ENCODE measurements at places on chromosomes 5 and 9.
A peak's percentile ranks its signal among the peaks of the same experiment; 100 is the strongest.

- no peak for DNase-seq
Measured at GRCh38 chr5:39566891-39567290, 142.1 kb upstream of the DAB2 start.

DNA sequence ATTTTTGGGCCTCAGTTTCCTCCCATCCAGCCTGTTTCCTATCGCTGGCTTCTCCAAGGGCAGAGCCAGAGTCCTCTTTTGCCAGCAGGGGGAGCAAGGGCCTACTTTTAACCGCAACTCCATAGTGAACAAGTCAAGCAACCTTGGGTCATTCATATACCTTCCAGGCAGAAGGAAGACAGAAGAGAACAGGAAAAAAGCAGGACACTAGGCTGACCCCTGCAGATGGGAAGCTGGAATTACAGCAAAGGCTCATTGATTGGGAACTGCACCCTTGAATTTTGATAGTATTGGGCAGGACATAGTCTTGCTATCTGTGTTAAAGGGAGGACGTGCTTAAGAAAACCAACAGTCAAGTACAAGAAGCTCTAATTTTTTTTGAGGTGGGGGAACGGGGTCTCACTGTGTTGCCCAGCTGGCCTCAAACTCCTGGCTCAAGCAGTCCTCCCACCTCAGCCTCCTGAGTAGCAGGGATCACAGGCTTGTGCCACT, 30.1 kb downstream of the QRFP start:
- peak; percentile 69 for DNase-seq

- no peak for DNase-seq
Measured at GRCh38 chr9:127917603-127918002, 762 bp upstream of the ST6GALNAC4 start.

DNA sequence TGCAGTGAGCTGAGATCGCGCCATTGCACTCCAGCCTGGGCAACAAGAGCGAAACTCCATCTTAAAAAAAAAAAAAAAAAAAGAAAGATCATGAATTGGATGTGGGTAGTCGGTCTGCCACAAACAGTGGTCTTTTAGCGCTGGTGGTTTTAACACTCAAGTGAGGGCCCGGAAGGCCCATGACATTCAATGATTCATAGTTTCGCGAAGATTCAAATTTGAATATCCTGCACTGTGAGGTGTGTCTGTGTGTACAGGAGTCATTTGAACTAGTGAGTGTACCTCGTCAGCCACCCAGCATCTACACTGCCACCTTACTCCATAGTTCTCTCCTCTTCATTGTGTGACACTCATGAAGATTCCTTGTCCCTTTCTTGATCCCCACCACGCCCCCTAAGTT, 41.3 kb downstream of the CFAP77 start:
- DNase-seq = peak; percentile 28

DNA sequence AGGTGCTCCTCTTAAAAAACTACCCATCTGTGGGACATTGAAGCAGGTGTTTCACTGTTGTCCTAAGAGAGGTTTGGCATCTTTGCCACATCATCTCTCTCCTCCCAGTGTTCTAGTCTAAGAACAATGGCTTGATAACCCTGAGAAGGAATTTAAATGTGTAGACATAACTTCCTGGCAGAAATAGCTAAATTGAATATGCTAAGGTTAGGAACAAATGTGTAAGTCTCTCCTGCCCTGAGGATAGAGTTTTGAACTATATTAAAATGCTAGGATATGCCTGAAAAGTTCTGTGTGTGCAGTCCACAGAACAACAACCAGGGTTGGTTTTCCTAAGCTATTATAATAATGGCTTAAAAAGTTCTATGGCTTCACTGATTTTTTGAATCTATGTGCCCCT, 106.6 kb downstream of the LRRC70 start:
- no peak for DNase-seq

GRCh38 chr5:132777209-132778069, at the start of gene SEPTIN8:
Gene SEPTIN8 (minus strand): TSS chr5:132777239. CDS start chr5:132777137, 102 bp downstream.
- peak; percentile 51 for DNase-seq

DNA sequence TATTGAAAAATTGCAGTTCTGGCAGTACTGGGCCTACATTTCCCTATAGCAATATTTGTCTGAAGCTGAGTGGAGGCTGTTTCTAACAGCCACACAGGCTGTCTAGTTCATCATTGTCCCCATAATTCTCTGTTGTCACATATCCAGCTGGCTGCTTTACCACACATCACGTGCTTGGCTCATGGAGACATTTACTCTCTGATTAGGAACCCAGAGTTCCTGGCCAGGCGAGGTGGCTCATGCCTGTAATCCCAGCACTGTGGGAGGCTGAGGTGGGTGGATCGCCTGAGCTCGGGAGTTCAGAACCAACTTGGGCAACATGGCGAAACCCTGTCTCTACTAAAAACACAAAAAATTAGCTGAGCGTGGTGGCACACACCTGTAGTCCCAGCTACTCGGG, 81.4 kb downstream of the PGM5 start:
- no peak for DNase-seq

GRCh38 chr5:1291611-1292080, 3.2 kb downstream of the TERT start:
- no peak for DNase-seq

GRCh38 chr5:60722416-60722815, 22.4 kb upstream of the DEPDC1B start:
- no peak for DNase-seq

DNA sequence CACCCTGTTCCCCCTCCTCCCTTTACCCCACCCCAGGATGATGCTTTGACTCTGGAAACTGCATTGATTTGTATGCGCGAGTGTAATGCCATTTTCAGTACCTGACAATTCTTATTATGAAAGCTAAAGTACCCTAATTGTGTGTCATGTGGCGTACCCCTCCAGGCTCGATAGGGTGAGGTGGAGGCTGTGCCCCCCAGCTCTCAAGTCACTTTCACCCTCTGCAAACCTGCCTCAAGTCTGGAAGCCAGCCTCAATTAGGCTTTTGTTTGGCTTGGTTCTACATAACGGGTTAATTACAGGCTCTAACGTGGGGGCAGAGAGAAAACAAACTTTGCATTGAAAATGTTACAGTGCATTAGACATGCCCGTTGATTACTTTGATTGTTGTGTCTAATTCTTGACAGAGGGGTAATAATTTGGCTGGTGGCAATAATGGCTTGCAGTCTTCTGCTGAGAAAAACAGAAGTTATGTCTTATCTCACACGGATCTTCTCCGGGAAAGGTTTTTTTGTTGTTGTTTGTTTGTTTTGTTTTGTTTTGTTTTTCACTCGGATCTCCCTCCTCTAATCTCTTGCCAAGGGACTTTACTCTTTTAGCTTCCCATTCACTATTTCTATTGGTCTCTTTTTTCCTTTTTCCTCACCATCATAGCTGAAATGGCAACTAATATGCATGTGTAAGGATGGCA, 12.6 kb downstream of the ISL1 start:
- no peak for DNase-seq

- no peak for DNase-seq
Measured at GRCh38 chr5:50575740-50576139, 90.7 kb upstream of the PARP8 start.

GRCh38 chr9:21160178-21160577, 6.3 kb downstream of the IFNA21 start:
- no peak for DNase-seq

- DNase-seq = no peak
Measured at GRCh38 chr5:158591301-158591863, 508.3 kb downstream of the EBF1 start.

DNA sequence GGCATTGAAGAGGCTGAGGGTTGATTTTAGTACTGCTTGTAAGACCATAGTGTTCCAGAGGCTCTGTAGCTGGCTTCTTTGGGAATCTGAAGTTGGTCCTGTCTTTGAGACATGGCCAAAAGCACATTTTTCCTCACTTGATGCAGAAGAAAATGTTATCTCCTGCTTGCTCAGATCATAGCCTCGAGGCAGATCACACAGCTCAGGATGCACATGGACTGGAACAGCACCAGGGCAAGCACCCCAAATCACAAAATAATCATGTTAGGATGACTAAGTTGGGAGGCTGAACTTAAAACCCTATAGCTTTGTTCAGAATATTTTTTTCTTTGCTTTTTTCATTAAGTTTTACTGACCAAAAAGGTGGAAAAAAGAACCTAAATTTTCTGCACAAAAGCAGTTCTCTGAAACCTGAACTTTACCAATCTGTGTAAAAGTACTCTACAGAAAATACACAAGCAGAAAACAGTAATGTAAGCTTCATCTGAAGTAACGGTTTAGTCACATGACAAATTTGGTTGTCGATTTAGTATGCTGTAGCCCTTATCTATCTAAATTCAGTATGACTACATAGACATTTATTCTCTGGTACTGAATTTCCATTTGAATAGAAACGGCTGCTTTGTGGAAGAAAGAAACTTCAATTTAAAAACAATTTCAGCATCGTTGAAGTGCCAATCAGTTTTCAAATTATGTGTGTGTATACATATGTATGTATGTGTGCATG, 3.4 kb downstream of the KLHL9 start:
- no peak for DNase-seq

DNA sequence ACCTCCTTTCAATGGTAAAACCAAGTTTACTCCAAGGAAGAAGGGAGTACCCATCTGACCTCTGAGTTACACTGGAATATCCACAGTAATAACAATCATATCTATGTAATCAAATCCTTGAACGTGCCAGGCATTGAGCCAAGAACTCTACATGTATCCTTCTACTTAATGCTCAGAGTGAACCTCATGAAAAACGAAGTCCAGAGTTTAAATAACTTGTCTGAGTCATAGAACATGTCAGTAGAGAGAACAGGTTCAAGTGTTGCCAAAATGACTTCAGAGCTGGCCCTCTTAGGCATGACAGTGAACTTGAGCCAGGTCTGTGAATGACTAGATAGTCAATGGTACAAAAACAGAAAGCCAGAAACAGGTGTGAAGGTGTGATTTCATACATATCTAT, 164.1 kb upstream of the ZNF618 start:
- no peak for DNase-seq

- no peak for DNase-seq
Measured at GRCh38 chr9:122368642-122369041, 2.2 kb upstream of the PTGS1 start.

DNA sequence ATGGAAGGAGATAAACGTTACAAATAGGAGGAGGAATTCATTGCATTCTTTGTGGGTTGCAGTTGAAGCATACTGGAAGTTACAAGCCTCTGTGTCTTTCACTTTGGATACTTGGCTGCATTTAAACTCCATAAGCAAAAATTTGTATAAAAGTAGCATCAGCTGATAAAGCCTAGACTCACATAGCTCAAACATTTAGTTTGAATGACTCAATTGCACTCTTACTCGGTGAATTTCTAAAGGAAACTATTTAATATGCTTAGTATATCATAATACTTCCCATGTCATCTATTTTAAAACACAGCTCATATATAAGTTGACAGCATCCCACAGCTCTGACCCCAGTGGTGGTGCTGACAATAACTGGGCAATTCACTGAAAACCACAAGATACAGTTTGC, 596.6 kb upstream of the ZNF608 start:
- no peak for DNase-seq

DNA sequence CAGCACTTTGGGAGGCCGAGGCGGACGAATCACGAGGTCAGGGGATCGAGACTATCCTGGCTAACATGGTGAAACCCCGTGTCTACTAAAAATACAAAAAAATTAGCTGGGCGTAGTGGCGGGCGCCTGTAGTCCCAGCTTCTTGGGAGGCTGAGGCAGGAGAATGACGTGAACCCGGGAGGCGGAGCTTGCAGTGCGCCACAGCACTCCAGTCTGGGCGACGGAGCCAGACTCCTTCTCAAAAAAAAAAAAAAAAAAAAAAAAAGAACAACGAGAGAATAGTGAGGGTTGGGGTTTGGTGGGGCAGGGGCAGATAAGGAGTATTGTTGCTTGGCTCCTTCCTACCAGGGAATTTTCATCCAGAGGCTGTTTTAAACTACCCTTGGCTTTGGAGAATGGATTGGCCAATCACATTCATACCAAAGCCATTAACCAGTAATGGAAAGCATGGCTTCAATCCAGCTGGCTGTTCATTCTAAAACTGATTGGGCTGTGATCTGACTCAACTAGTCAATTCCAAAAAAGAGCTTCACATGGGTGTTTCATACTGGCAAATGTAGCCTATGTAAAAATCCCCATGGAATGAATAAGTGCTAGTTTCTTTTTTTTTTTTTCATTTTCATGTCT, 64.4 kb downstream of the PLCXD3 start:
- no peak for DNase-seq

GRCh38 chr9:134778841-134779411, 101.7 kb upstream of the FCN2 start:
- no peak for DNase-seq

DNA sequence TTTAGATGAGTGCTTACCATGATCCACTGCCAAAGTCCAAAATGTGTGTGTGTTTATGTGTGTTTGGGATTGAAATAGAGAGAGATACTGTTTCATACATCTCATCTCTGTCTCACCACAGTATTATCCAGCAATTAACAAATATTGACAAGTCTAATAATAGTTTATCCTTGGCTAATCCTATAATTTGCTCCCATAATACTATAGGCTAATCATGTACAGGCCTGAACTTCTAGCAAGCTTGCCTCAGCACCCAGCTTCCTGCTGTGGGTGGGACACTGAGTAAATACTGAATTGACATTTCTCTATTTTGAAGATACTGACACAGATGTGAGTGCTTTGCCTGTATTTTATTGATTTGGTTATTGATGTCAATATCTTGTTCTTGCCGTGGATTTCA, 35.3 kb upstream of the KCNV2 start:
- DNase-seq = no peak

- no peak for DNase-seq
Measured at GRCh38 chr5:149605354-149605997, 24.2 kb downstream of the ARHGEF37 start.

DNA sequence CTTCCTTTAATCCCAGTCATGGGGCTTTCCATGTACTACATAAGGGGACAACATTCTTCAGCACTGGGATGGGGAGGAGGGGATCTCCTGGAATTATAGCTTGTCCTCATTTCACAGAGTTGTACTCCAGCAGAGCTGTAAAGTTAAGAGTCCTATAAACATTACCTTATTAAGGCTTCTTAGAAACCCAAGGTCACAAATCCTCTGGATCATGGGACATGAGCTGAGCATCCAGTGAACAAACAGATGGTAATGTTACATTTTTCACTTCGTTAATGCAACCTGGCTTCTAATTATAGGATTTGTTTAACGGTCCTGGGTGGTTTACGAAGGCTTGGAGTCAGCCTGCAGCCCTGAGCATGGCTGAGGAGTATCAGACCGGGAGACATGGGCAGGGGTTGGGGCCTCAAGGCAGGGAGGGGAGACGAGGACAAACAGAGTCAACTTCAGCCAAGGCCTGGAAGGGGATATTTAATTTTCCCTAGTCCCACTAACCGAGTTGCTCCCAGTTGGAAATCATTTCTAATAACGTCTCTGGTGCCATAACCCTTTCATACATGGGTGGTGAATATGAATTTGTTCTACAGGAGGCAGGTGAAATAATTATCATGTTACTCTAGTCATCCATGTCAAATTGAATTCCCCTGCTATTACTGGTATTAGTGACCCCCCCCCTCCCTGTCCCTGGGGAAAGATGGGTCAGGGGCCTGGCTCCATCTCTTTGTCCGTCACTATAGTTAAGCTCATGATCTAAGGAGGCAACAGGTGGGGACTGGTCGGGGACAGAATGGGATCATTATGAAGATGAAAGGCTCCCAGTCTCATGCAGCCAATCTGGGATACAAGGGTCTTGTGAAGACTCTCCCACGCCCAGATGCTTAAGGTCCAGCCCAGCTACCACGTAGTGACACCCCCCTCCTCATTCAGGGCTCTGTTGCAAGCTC, 10.7 kb upstream of the IL17B start:
- DNase-seq = no peak

Measured in activated CD4-positive, alpha-beta T cell treated with anti-CD3 and anti-CD28 coated beads for 48 hours (primary cell).